ENCODE measurements at places on chromosomes 2 and 18.

DNA sequence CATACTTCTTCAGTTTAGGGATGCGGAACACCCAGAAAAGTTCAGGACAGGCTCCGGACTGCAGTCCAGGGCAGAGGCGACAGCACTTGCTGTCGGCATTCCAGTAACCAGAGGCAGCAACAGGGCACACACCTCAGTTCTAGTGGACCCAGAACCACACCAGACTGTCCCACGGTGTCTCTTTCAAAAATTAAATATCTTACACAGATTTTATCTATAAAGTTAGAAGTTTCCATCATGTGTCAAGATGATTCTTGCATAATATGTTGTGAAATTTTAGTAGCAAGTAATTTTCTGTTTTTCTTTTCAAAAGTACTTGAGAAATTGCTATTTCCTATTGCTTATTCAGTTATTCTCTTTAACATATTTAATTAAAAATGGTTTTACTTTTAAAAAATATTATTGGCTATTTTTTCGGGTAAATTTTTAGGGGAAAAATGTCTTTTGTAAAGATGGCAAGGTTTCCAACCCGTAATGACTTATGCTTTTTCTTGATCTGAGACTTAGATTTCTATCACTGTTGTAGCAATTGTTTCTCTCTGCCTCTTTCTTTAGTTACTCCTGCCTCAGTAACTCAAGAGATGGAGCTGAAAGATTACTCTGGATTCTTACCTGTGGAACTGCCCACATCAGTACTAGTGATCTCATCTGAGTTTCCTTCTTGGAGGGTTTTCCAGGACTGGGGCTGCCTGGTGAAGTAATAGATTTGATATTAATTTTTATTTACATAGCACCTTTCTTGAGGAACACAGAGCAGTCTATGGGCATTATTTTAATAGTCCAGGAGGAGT, 182.7 kb downstream of the LTBP1 start:
- DNase-seq = no peak

GRCh38 chr2:54083021-54083420, 32.4 kb upstream of the ACYP2 start:
- DNase-seq = no peak

DNA sequence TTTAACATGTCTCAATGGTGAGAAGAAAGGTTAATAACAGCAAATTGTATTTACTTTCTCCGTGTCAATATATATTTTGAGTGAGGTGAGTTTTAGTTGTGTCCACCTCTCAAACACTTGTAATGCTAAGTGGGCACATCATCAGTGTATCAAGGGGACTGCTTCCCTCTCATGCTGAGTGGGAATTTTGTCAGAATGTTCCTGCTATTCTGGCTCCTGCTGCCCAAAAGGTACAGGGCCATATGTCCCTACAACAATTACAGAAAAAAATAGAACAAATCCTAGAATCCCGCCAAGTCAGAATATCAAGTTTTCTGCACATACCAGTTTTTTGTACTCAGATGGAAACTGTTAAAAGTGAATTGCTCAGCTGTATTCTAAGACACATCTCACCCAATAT, 5.4 kb upstream of the CERKL start:
- no peak for DNase-seq

DNA sequence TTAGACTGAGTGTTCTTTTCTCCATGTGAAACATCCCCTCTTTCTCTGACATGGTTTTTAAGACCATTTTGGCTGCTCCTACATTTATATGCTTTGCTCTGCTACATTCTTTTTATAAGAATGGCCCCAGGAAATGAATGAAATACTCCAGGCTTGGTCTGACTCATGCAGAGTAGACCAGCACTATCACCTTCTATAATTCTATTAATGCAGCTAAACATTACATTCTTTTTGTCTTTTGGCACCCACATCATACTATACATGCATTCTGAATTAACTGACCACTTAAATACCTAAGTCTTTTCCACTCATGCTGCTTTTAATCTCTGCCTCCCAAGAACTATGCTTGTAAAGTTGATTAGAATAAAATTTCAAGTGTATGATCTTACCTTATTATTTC, 94.1 kb downstream of the AAK1 start:
- no peak for DNase-seq

DNA sequence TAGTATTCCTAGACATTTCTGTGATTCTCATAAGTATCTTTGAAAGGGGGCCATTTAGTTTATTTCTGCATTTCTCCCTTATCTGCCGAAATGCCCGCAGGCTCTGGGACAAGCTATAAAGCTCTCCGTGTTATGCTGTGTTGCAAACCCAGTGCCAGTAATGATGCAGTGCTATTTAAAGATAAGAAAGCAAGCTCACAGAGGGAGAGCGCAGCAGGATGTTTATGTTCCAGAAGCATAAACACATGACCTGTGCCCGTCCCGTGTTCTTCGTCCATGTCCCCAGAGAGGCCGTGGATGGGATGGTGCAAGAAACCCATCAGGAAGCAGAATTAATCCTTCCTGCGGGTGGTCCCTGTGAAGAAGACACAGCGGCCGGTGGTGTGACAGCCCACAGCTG, 99.4 kb downstream of the NEDD4L start:
- DNase-seq = no peak

GRCh38 chr2:59680863-59681262, 872.6 kb downstream of the BCL11A start:
- no peak for DNase-seq

DNA sequence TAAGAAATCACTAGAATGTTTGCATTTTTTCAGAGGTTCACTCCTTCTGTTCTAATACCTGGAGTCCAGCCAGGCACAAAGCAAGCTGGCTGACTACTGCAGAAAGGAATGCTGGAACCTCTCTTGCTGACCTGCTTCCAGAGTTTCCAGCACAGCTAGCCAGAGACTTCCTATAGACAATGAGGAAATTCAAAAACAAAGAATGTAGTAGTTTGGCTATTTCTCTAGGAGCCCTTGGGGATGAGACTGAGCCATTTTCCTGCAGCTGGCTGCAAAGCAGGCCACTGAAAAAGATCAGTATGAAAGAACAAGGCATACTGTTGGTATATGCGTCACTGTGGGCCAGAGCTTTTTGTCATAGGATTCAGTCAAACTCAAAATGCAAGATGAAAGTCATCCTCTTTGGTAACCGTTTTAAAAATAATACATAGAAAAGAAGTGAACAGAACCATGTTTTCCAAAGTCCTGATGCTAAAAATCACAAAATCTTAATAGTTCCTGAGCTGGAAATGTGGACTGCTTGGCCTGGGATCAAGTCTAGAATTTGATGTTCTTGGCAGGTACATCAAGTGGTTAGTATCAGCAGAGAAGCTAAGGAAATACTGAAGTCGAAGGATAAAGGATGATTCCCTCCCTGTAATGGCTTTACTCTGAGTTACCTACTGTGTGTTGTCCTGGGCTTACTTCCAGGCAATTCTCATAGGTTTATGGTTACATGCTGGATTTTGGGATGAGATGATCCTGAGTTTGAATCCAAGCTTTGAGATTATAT, 9.0 kb upstream of the DSEL start:
- DNase-seq = no peak

DNA sequence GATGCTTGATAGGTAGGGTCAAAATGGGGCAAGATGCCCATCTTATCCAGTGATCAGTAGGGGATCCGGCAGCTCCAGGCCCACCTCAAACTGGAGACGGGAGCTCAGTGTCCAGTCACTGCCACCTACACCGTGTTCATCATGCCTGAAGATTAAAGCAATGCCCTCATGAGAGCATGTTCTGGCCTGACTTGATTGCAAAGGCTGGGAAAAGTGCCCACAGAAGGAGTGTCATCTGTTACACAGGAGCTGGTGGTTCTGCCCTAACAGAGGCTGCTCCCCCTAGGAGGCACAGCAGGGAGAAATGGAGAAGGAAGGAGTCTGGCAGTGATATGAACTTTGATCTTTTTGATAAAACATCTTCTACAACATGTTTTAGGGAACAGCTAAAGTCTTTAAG, 92.3 kb downstream of the CCBE1 start:
- DNase-seq = no peak

GRCh38 chr2:120630031-120630701, 105.5 kb upstream of the GLI2 start:
- DNase-seq = no peak

DNA sequence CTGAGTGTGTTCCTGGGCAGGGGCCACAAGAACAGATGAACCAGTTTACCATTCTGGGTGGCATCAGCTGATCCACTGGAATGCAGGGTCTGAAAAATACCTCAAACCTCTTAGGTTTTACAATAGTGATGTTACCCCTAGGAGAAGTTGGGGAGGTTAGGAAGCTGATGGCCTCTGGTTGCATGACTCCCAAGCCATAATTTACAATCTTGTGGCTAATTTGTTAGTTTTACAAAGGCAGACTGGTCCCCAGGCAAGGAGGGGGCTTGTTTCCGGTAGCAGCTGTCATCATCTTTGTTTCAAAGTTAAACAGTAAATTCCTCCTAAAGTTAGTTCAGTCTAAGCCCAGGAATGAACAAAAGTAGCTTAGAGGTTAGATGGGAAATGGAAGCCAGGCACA, 113.8 kb upstream of the SLC38A11 start:
- no peak for DNase-seq

GRCh38 chr18:76384114-76384790, 110.8 kb downstream of the ZNF516 start:
- no peak for DNase-seq

DNA sequence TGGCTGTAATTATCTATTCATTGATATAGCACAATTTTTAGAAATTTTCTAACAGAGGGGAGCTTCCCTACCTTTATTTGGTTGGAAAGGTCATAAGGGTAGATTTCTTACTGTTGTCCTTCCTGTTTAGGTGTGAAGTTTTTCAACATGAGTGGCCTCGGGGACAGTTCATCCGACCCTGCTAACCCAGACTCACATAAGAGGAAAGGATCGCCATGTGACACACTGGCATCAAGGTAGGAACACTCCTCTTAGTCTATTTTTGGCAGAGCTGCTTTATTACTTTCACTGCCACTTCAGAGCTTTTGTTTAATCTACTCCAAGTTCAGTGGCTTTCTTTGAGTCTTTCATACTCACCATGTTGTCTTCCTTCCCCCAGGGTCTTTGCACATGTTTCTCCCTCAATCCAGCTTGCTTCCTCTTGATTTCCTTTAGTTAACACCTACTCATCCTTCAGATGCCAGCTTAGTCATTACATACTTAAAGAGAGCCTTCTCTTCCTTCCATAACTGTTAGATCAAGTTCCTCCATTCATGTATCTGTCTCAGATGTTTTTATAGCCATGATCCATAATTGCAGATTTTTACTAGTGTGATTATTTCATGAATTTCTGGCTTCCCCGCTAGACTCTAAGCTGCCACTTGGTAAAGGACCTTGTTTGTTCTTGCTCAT, 134.5 kb downstream of the PTRHD1 start:
- no peak for DNase-seq

GRCh38 chr18:59842947-59843346, 56.8 kb upstream of the PMAIP1 start:
- DNase-seq = no peak

- no peak for DNase-seq
Observed at GRCh38 chr2:105775809-105776559, 31.3 kb downstream of the NCK2 start.

DNA sequence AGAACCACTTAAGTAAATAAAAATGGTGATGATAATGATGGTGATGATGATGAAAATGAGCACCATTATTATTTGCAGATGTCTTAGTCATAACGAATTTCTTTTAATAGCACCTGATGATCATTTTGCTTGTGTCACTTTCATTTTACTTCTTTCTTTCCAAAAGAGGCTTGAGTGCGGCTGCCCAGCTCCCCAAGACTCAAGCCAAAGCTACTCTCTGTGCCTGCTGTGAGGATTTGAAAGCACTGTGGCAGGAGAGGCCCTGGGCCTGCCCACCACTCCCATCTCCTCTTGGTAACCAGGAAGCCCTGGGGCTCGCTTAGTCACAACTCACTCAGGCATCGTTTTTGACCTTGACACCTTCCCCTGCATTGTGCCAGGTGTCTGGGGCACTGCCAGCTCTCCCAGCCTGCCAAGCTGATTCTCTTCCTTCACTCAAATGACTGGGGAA, 41.2 kb downstream of the RPL37A start:
- DNase-seq = no peak

GRCh38 chr18:71250191-71250590, 961.3 kb downstream of the SOCS6 start:
- no peak for DNase-seq

- DNase-seq = no peak
Observed at GRCh38 chr2:669323-669722, 7.9 kb downstream of the TMEM18 start.

DNA sequence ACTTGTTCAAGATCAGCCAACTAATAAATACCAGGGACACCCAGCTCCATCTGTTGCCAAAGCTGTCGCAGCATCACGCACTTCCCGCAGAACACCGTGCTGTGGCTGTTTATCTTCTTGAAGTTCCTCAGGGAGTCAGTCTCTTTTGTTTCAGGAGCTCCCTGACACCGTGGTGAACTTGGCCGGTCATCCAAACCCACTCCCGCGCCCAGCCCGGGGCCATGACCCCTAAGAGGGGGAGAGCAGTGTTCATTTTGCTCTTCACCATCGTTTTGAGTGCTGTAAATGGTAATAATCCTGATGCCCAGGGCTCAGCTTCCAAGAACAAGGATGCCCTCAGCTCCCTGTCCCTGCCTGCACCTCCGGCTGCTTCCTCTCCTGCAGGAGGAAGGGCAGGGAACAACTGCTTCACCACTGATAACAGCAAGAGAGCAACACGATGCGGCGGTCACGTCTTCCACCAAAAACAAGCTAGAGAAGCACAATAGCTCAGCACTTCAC, 131.4 kb downstream of the SEPTIN10 start:
- DNase-seq = no peak

DNA sequence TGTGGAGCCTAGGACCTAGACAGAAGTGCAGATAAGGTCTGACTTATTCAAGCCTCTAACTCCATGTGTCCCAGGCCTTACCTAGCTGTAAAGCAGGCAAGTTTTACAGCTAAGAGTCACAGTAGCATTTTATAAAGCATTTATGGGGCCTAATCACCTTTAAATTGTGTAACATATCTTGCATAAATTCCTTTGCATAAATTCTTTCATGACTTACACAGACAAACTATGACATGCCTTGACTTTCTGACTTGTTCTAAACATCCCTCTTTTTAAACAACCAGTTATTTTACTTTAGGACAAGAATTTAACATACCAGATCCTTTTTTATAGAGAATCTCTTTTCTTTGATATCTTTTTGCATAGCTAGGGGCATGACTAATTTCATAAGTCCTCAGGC, 1257.8 kb upstream of the NRXN1 start:
- DNase-seq = no peak

GRCh38 chr2:144495227-144496091, 24.5 kb downstream of the ZEB2 start:
- no peak for DNase-seq

All from NCI-H1048 (cell line).